ENCODE measurements at places on chromosomes 16 and 17.

- no peak for DNase-seq
These were observed 62.3 kb downstream of the WSB1 start for GRCh38 chr17:27356091-27356705.

- no peak for DNase-seq
These were observed 9.5 kb downstream of the HSD17B2 start for GRCh38 chr16:82044585-82044911.

DNA sequence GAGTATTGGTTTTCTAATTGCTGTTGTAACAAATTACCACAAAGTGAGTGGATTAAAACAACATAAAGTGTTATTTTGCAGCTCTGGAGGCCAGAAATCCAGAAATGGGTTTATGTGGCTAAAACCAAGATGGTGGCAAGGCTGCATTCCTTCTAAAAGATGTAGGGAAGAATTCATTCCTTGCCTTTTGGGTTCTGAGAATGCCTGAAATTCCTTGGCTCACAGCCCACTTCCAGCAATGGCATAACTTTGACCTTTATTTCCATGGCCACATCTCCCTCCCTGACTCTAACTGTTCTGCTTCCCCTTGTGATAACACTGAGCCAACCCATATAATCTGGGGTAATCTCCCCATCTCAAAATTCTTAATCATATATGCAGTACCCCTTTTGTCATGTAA lies 269.6 kb upstream of the RPL38 start:
- DNase-seq, result no peak

DNA sequence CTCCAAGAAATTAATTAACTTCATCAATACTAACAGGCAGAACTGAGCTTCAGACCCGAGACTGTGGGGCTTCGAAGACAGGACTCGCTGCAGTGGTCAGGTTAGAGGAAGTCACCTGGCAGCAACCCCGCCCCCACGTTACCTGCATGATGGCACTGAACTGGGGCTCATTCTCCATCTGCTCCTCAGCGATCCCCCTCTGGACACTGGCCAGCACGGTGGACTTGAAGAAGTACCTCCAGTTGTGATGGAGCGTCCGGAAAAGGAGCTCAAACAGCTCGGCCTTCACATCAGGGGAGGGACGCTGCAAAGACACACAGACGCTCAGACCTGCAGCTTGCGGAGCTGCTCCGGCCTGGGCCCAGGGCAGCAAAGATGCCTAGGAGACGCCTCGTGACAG lies 40.9 kb upstream of the GSG1L start:
- no peak for DNase-seq

DNA sequence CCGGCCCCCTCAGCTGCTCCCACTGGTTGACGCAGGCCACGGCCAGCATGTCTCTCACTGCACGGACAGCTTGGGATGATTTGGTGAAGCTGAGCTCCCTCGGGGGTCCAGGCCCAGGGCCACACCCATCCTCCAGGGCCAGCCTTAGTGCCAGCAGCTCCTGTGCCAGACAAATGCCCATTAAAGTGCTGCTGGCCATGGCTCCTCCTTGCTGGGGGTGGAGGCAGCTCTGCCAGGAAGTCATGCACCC lies 2.5 kb downstream of the TRIM47 start:
- DNase-seq, result no peak

DNA sequence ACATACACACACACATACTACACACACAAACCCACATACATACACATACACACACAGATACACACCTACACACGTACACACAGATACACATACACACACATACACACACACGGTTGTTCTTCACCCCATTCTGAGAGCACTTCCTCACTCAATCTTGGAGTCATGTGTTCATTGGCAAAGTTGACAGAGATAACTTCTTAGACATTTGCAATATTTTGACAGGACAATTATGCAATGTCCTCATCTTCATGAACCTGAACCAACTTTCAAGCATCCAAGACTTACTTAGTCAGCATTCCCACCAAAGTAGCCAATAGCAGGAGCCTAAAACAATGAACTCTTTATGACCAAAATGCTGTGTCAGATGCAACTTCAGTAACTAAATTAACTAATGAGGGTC lies 77.1 kb upstream of the DNAH17 start:
- DNase-seq, result no peak

DNA sequence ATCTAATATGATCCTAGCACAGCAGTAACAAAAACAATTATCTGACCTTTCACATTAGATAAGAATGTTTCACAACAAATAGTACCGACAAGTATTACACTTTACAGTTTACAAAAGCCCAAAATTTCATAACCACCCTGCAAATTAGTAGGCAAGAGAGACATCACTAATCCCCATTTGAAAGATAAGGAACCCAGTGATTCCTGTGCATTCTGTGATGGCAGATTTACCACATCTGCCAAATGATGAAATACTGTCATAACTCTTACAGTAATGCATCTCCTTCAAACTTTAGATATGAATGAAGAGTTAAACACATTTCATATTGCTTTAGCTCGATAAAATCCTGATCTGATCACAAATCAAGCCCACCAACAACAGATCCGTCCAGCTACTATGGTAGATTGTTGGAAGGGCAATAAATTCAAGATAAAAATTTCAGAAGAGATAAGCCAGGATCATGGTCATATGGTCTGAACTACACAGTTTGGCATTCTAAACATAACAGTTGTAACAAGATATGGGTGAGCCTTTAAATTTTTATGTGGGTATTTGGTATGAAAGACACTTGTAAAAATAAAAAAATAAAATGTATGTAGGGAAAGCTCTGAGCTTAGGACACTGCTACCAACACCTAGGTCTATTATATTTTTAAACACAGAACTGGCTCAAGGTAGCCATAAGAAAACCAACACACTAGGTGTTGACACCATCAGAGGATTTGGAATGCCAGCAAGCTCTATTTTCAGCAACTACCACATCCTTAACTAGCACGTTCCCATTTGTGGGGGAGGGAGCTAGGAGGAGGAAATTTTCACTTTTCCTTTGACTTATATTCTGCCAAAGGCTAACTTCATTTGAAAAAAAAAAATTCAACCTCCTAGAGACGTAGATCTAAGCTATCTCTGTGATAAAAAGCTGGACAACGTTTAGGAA lies 9.3 kb downstream of the YWHAE start:
- DNase-seq, result no peak

GRCh38 chr16:77660311-77660710 lies 62.0 kb upstream of the NUDT7 start:
- DNase-seq, result no peak

- DNase-seq, result peak; percentile 81
These were observed at the start of gene PIEZO1 for GRCh38 chr16:88785106-88785924. Gene PIEZO1 (minus strand): TSS chr16:88785220. CDS start chr16:88784964, 256 bp downstream.

DNA sequence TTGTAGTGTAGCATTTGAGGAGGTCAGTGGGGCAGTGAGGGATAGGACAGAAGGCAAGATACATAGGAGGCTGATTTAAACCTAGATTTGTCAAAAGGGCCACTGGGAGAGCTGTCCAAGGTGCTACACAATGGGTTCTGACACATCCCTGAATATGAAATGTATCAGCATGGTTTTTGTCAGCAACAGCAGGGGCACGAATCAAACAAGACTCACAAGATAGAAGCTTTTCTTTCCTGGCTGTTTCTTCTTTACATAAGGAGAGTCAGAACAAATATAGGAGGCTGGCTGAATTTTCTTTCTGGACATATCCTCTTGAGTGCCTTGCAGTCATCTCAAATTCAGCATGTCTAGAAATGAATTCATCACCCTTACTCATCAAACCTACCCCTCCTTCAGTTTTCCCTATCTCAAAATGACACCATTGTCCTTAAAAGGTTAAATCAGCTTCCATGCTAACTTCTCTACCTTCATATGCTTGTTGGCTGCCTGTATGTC lies 130.5 kb downstream of the NPIPB5 start:
- DNase-seq, result no peak

DNA sequence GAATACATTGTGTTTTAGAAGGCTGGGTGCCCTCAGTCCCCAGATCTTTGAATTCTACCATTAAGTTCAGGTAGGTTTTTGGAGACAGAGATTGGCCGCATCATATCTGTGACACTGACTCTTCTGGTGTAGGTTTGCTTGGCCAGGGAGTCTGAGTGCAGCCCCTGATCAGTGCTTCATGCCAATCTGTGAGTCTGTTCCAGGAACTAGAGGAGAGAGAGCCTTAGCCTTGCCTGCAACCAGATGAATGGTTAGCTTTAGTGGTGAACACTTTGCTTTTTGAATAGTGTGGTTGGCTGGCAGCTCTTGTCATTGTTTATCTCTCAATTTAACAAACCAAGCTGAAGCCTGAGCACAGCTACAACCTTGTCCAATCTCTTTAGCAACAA lies 87.8 kb downstream of the PLXDC1 start:
- DNase-seq, result no peak

GRCh38 chr17:81406117-81406953 lies 11.1 kb downstream of the BAHCC1 start:
- DNase-seq, result no peak

- DNase-seq, result no peak
These were observed 141.6 kb downstream of the PRKCA start for GRCh38 chr17:66444031-66444430.

DNA sequence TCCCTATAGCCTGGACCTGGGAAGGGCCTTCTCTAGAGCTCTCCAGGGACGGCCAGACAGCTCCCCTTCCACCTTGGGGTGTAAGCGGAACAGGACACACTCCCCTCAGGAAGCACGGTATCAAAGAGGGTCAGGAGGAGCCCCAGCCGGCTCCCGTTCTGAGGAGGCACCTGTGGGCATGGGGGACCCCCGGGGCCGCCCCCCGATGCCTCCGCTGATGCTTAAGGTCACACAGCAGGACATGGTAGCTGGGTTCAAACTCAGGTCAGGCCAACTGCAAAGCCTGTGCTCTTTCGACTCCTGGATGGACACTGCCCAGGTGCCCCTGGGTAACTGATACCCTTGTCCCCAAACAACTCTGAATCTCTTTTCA lies 49.8 kb downstream of the CMIP start:
- DNase-seq, result no peak

DNA sequence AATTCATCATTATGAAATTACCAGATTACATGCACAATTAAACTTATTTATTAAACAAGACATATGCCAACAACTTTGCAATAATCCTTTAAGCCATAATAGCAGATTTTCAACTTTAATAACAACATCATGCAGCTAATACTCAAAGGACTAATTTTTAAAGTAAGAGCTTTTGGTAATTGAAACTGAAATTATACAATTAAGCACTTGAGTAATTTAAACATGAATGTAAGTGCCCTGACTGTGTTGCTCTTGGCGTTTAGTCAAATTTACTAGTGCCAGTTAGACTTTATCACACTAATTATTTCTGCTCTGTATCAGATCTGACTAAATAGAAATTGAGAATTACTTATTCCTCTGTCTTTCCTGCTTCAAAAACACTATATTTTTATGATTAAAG lies 46.8 kb upstream of the PSMD7 start:
- no peak for DNase-seq

GRCh38 chr17:14514973-14515372 lies 214.1 kb downstream of the HS3ST3B1 start:
- no peak for DNase-seq

DNA sequence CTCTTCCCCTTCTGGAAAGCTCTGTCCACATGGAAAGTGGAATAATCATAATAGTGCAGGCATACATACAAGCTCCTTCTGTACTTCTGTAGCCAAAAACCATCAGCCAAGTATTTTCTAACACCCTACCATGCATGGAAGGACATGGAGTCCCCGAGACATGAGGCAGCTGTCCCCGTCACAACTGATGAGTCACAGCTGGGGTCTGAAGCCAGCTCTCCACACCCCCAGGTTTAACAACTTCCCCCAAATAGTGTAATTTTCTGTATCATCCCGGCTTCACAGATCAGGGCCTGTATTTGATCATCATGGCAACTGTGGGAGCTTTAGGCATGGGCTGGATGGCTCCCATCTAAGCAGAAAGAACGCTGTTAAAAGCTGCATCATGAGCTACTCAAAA lies 16.6 kb downstream of the C16orf96 start:
- no peak for DNase-seq

DNA sequence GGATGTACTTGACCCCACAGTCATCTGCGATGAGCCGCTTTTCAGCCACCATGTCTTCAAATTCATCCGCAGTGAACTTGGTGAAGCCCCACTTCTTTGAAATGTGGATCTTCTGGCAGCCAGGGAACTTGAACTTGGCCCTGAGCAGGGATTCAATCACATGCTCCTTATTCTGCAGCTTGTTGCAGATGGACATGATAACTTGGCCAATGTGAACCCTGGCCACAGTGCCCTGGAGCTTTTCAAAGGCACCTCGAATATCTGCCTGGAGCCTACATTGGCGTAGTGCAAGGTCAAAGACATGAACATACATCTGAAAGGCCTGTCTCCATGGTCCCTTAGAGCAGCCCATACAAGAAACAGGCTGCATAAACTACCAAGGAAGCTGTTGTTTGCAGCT lies 1.8 kb upstream of the TENT4B start:
- DNase-seq, result no peak

GRCh38 chr16:85055493-85056210 lies 28.1 kb downstream of the KIAA0513 start:
- peak; percentile 80 for DNase-seq

DNA sequence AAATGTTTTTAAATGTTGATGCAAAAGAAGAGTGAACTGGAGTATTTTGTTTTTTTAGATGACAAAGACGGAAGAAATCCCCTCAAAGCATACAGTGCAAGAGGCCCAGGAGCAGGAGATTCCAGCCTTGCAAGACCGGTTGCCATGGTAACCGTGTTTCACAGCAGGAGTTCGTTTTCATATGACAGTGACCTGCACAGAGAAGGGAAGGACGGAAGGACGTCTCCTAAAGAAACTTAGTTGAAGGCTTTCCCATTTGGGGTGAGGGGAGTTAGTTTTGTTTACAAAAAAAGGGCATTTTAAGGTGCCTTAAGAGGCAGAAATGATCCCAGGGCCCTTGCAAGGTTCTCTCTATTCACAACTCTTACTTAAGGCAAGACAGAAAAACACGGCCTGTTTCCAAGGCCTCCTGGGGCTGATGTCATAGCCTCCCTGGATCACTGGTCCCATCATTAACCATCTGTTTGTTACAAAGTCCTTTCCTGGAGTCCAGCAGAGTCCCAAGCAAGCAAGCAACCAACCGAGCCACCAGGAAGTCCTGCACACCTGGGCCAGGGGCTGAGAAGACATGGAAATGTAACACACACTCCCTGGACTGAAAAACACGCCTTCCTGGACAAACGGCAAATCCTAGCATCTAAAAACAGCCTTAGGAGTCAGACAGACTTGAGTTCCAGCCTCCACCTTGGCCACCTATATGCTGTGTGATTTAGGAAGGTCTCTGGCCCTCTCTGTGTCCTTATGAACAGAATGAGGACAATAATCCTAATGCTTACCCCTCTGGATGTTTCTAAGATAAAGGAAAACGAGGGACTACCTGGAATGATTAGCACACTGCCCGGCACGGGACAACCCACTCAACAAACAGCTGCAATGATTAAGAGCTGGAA lies 30.3 kb upstream of the RPH3AL start:
- DNase-seq, result no peak

- DNase-seq, result no peak
These were observed 53.3 kb upstream of the DLX4 start for GRCh38 chr17:49915670-49916069.

- DNase-seq, result no peak
These were observed 2.9 kb downstream of the HEXIM1 start for GRCh38 chr17:45150911-45151809.
